GM04503 (cell line): ENCODE measurements at places on chromosomes 16 and 17.

DNA sequence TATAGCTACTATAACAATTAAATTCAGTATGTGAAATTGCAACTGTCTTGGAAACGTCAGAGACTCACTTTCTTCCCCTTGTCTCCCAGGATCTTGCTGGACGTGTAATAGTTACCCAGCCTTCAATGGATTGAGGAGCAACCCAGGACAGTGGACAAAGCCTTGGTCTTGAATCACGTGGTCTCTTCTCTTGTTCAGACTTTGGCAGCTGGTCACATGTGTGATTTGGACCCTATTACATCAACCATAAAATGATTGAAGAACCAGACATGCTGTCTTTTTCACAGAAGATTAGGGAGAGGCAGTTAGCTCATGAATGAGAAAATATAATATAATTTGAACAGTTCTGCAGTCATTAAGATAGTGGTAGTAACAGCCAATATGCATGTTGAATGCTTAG lies 1085.5 kb upstream of the RBFOX1 start:
- no peak for DNase-seq

GRCh38 chr16:68668266-68668665 lies 23.2 kb downstream of the CDH3 start:
- DNase-seq, result no peak

- peak; percentile 39 for DNase-seq
Observed at GRCh38 chr17:41873559-41874292, 8.5 kb upstream of the KLHL11 start.

DNA sequence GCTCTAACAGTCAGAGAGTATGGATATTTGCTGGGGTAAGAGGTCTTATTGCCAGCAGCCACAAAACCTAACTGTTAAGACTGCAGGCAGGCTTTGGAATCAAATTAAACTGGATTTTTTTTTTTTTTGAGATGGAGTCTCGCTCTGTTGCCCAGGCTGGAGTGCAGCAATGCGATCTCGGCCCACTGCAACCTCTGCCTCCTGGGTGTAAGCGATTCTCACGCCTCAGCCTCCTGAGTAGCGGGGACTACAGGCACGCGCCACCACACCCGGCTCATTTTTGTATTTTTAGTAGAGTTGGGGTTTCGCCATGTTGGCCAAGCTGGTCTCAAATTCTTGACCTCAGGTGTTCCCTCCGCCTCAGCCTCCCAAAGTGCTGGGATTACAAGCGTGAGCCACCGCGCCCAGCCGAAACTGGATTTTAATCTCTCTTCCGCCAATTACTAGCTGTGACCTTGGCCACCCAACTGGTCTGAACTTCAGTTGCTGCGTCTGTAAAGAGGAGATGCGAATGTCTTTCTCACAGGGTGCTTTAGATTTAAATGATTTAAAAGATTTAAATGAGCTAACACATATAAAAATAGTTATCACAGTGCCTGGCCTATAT lies 842 bp downstream of the MRPL10 start:
- no peak for DNase-seq

GRCh38 chr17:38508570-38508950 lies 80.3 kb downstream of the ARHGAP23 start:
- DNase-seq, result no peak

DNA sequence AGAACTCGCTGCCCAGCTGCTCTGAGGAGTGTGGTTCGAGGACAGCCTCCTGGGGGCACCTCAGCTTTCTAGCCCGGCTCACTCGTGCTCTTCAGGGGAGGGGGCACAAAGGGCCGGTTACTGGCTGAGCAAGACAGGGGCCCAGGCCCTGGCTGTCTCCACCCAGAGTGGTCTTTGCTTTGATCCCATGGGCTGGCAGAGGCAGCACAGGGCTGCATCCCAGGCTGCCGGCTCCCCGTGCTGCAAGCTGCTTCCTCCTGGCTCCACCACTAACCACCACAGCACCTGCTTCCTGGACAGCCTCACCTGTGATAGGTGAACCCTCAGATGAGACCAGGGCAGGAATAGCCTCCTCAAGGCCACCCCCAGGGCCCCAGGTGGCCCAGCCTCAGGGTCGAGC lies 6.8 kb downstream of the SPPL2C start:
- DNase-seq, result no peak

GRCh38 chr17:47742319-47743181 lies 9.5 kb downstream of the TBX21 start:
- no peak for DNase-seq

DNA sequence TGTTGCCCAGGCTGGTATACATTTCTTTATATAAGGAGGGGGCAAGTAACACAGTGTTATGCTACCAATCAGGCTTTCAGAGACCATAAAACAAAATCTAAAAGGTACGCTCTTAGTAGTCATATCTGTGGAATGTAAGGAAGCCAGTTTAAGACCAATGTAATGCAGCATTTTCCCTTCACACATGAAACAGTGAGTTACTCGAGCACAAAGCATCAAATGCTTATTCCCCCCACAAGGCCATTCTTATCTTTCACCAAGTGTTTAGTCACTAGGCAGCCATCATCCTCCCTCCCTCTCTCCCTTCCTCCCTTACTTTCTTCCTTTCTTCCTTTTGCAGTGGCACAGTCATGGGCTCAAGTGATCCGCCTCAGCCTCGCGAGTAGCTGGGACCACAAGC lies 12.8 kb downstream of the HMOX2 start:
- peak; percentile 49 for DNase-seq

DNA sequence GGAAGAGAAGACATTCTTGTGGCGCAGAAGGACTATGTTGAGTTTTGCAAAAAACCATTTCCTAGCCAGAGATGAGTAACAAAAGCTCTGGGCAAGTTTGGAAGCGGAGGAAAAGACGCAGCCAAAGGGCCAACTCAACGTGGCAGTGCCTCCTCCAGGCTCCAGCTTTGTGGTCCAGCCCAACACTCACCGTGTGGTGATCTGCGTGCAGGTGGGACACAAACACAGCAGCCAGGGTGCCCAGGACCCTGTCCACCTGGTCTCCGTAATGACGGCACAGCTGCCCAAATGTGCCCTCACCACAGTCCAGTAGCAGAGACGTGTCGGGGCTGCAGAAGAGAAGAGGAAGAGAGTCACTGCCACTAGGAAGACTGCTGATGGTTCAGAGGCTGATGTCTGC lies 21.5 kb downstream of the ELAC2 start:
- no peak for DNase-seq

DNA sequence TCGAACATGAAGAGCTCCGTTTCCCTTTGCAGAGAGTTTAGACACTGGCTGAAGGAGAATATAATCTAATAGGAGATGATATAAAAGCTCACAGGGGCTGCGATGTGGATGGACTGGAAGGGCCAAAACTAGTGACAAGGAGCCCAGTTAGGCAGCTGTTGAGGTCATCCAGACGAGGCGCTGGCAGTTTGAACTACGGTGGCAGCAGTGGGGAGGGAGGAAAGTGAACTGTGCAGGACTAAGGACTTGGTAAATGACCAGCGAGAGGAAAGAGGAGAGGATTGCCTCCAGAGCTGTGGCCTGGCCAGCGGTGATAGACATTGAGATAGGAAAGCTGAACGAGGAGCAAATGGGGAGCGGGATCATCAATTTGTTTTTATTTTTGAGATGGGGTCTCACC lies 14.6 kb upstream of the YWHAE start:
- DNase-seq, result no peak

- DNase-seq, result no peak
Observed at GRCh38 chr17:616407-616806, 98.2 kb downstream of the VPS53 start.

DNA sequence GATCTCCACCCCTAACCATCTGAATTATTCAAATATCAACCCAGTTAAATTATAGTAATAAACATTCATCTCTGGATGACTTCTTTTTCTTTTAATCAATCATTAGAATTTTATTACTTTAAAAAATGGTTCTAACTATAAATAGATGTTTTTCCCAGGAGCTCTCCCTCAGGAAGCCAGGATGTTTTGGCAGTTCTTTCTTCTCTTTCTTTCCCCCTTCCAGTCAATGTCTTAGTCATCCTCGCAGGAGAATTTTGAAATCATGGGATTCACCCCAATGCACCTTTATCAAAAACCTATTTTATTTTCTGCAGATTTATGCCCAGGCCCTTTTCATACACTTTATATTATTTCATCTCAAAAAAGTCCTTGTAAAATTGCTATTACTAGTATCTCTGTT lies 711.6 kb downstream of the CDH11 start:
- DNase-seq, result no peak

GRCh38 chr16:75789237-75789636 lies 62.9 kb upstream of the CPHXL start:
- peak; percentile 9 for DNase-seq

GRCh38 chr17:43399839-43400328 lies 1.1 kb downstream of the ARL4D start:
- no peak for DNase-seq

GRCh38 chr17:80034791-80035686 lies 633 bp downstream of the TBC1D16 start:
- DNase-seq, result no peak

- no peak for DNase-seq
Observed at GRCh38 chr17:68457168-68457538, at the start of gene WIPI1. TSS of gene WIPI1 (minus strand) at chr17:68457496. CDS start at chr17:68457421, 75 bp downstream.

DNA sequence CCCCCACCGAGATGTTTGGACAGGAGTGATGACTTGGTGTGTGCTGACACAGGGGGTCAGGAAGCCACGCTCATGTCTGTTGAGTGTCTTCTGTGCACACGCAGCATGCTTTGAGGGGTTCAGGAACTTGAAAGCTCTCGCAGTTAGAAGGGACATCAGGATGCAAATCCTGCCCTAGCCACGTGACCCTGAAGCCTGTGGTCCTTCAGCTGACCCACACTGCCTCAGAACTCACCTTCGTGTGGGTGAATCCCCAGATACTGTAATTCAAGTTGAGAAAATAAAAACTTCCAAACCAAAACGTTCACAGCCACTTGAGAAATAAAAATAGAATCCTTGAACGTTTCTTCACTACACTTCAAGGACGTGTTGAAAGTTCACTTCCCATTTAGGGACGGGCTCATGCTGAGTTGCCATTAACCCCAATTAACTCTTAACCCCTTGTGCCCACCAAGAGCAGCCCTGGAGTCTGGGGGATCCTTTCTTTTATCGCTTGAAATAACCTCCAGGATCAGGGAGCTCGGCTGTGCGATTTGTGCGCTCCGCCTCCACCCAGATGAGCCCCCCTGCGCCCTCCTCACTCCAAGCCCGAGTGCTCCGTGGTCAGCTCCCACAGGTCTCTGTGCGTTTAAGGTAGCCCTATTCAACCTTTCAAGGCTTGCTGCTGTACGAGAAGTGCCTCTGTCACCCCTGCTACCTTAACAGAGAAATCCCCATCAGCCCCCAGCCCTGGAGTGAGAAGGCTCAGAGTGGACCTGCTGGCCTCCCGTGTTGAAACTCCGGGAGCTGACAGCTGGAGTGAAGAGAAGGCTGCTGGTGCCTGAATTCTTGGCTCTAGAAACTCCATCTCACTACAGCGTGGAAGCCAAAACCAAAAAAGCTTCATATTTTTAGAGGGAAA lies 36.2 kb upstream of the NAT9 start:
- DNase-seq, result no peak

DNA sequence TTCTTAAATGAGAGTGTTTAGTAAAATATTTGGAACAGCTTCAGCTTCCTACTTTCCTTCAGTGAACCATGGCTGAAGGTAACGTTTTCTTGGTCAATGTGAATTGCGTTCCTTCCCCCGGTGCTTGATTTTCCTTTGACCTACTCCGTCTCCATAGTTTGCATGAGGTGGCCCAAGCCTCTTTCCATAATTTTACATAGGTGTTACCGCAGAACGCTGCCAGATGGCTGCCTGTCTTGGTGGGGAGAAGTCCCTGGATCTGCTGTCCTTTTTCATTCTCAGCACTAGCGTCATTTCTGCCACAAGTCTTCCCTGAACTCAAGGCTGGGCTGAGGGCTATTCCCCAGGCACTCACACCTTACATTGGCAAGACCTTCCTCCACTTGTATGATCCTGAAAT lies 178.4 kb downstream of the PRKCA start:
- DNase-seq, result no peak

- no peak for DNase-seq
Observed at GRCh38 chr16:10728003-10728887, 15.4 kb upstream of the NUBP1 start.

- DNase-seq, result no peak
Observed at GRCh38 chr16:24009955-24010354, 174.2 kb downstream of the PRKCB start.

DNA sequence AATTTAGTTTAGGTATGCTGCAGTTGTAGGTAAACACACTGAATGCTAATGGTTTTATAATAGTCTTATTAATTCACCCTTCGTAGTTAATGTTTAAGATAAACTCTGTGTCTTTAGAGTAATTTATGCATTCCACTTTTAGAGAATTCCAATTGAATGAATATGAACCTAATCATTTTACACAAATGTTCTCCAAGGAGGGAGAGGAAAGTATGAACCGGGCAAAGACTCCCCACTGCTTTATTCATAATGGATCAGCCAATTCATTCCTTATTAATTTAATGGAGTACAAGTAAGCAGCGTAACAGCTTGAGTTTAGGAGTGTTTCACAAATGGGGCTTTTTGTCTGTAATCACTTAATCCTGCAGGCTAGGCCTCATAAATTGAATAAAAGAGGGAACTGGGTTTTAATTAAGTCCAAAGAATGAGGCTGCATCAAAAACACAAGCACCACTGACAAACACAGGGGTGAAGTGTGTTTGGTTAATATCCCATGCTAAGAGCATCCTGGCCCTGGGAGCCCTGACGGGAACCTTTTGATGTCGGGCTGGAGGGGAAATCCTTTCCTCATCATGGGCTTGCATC lies 375.7 kb upstream of the DYNLRB2 start:
- DNase-seq, result no peak

- no peak for DNase-seq
Observed at GRCh38 chr17:80868022-80868609, 123.5 kb upstream of the CHMP6 start.

GRCh38 chr17:14311981-14312380 lies 11.1 kb downstream of the HS3ST3B1 start:
- DNase-seq, result no peak
